ENCODE measurements at places on chromosomes 13 and 19.

DNA sequence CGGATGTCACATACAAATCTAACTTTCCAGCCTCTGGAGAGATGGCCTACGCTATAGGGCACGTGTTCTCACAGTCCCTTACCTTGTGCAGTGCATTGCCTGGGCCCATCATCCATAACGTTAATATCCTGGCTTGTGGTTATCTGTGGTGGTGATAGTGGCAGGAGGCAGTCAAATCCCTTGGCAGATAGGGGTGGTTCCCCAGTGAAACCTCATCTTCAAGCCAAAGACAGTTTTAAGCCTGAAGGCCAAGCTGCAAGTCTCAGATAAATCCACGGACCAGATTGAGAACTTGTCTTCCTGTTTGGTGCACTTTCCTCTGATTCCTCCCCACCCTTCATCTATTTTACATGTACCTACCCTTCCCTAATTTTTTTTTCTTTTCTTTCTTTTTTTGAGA is 4.3 kb upstream of the FBXO17 start:
- no peak for DNase-seq

- DNase-seq = no peak
Measured at GRCh38 chr19:41876847-41877832, at the start of gene CD79A. Gene CD79A, plus strand, starts transcription at chr19:41877279. Its CDS starts 26 bp downstream, at chr19:41877305.

GRCh38 chr13:97631158-97631557 is 197.2 kb downstream of the RAP2A start:
- no peak for DNase-seq

DNA sequence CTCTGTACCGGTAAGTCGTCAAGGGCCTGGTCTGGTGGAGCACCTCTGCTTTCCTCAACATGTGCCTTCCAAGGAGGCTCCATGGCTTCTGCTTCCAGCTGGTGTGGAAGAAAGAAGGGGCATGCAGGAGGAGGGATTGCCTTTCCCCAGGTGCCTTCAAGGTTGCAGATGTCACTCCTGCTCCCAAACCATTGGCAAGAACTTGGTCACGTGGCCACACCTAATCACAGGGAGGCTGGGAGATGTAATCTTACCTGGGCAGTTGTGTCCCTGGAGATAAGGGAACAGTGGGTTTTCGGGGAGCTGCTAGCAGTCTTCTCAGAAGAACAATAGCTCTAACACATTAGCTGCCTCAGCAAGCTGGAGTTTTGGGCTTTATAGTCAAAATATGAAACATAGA is 9.7 kb upstream of the GPR18 start:
- no peak for DNase-seq

DNA sequence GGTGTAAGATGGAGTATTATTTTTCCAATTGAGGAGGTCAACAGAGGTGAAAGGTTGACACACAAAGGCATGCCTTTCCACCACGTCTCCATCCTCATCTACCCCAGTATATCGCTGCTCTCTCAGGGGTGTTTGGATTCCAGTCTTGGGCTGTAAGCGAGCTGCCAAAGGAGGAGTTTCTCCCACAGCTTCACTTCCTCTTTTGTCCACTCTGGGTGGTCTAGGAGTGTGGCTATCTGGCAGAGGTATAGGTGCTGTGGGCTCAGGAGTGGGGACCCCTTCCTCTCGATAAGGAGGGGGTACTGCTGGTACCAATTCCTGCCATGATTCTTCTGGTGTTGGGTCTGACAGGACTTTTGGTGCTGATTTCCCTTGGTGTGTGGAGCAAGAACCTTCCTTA is 39.4 kb downstream of the ZNF846 start:
- DNase-seq = no peak

DNA sequence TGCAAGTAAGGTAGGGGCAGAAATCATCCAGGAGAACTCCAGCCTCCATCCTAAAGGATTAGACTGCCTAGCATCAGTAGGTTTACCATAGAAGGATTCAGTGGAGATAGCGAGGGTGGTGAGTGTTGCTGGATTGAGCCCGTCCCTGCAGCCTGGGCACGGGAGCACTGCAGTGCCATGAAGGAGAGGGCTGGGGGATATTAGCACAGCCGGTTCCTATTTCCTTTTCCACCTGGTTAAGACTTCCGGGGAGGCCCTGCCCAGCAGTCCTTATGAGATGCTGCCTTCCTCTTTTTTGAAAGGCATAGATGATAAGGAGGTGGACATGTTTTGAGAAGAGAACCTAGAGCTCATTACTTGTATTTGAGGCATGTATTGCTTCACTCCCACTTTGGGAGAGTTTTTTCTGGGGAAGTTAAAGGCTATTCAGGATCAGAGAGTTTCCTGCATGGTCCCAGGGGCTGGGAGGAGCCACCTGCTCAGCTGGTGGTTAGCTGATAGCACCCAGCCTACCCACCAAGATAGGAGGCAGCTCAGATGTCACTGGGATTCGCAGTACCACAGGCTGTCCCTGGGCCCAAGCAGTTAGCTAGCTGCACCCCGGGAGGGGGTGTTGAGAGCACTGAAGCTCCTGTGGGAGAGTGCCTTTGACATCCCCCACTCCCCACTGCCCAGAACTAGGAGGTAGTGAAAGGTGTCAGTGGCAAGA is 17.2 kb downstream of the ACTN4 start:
- no peak for DNase-seq

DNA sequence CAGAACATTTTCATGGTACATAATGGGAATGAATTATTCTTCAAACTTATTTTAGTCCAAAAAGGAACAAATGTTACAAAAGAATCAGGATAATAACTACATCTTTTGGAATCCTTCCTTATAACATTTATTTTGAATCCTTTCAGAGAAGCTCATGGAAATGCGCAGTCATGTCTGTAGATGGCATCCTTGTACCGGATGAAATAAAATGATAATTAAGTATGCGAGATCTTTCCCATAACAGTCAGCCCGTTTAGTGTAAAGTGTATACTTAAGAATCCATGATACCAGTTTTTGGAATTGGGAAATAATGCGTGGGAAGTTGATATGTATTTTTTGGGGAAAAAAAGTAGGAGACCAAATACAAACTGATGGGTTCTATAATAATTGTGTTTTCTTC is 418.8 kb downstream of the GPC5 start:
- no peak for DNase-seq

GRCh38 chr19:36573895-36574720 is 1.0 kb upstream of the ZNF529 start:
- no peak for DNase-seq

- no peak for DNase-seq
Measured at GRCh38 chr13:80235967-80236302, 105.0 kb downstream of the SPRY2 start.

- DNase-seq = no peak
Measured at GRCh38 chr13:89936256-89936655, 1411.2 kb upstream of the MIR17HG start.

DNA sequence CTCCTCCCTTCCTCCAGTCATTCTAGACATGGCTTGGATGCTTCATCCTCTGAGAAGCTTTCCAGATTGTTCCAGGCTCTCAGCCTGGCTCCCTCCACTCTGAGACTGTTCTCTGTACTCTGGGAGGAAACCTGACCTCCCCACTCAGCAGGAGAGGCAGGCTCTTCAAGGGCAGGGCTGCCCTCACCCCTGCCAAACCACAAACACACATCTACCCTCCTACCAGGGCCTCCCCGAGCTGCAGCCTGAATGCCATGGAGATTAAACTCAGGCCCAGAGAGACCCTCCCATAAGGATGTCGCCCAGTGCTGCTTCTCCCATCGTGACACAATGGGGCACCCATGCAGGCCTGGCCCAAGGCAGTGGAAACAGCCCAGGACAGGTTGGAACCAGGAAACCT is 16.2 kb downstream of the NUMBL start:
- DNase-seq = no peak

DNA sequence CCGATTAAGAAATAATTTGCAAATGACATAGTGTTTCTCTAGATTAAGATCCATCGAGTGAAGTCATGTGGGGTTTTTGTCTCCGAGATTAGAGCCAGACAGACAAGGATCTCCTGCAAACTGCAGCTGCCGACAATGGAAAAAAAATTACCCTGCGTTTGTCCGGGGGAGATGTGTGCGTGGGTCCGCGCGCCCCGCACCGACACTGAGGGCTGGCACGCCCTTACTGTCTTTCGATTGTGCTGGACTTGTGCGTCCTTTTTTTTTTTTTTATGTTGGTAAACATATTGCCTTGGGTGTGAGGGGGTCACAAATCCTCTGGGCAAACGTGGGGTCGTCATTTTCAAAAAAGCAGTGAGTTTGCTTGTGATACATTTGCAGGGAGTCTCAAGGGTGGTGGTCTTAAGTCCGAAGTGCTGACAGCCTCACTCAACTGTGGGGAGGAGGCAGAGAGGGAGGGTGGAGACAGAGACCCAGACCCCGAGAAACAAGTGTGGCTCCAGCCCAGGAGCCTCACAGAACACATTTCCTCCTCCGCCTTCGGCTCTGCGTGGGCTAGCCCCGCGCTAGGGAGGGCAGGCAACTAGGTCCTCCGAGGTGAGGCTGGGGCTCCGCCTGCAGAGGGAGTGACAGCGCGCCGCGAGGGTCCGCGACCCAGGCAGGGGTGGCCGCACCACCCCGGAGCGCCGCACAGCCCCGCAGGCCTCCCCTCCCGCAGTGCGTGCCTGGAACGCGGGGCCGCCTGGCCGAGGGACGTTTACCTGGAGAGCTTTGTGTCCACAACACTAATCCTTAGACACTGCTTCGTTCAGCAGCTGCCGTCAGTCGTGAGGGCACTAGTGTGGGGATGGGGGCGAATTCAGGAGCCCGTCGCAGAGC is 11.7 kb upstream of the SOX1 start:
- DNase-seq = no peak

DNA sequence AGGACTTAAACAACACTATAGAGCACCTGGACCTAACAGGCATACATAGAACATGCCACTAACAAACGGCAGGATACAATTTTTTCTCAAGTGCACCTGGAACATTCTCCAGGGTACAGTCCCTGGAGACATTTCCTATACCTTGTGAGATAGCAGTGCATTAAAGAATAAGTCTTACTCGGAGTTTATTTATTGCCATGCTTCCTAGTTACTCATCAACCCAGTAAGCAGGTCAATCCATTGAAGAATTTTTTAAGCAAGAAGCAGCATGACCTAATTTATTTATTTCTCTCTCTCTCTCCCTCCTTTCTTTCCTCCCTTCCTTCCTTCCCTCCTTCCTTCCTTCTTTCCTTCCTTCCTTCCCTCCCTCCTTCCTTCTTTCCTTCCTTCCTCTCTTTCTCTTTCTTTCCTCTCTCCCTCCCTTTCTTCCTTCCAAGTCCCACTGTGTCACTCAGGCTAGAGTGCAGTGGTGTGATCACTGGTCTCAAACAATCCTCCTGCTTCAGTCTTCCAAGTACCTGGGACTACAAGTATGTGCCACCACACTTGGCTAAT is 6.6 kb upstream of the TFDP1 start:
- DNase-seq = no peak

DNA sequence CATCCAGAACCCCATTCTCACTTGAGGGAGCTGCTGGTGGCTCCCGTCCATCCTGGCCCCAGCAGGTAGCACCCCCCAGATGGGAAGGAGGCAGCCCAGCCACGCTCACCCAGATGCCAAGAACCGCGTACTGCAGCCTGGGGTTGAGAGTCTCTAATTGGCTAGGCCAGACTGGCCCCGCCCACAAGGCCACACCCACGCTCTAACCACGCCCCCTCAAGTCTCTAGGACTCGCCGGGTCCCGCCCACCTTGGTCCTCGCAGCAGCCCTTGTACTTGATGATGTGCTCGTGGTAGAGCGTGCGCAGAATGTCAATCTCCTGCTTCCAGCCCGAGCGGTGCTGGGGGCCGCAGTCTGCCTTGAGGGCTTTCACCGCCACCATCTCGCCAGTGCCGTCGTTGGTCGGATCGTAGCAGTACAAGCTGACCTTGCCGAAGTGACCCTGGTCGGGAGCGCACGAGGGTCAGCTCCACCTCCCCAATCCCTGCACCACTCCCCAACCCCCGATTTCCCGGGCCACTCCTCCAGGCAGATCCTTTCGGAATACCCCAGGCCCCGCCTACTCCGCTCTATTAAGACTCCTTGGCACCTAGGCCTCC is 14.5 kb upstream of the ICAM3 start:
- DNase-seq = no peak

DNA sequence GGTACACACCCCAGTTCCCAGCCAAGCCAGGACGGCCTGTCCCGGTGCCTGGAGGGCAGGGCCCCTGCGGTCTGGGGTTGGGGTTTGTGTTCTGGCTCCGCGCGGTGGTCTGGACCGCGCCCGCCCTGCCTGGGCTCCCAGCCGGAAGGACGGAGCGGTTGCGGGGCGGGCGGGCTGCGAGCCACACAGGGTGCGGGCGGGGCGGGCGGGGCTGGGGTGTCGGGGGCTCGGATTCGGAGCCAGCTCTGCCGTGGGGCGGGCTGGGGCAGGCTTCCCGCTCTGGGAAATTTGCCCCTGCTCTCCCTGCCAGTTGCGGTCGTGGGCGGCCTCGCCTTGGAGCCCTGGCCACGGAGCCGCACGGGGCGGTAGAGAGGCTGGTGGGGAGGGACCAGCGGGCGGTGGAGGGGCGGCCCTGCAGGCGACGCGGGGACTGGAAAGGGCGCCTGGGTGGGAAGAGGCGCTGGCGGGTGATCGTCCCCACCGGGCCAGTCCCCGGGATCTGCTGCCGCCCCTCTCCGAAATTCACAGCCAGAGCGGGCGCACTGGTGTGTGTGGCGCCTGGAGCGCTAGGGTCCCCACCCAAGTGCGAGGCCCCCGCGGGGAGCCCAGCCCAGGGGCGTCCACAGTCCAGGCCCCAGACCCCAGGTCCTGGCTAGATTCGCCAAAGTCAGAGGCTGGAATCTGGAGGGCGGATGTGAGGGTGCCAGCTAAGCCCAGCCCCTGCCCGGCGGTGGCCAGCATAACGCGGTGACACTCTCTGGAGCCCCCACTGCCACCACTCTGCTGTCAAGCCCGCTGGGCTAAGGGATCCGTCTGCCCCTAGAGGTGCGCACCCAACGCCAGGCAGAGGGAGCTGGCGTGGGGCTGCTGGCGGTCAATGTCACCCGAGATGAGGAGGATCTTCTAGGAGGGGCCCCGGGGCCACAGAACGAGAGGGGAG is 11.0 kb upstream of the ZNF492 start:
- DNase-seq = no peak

DNA sequence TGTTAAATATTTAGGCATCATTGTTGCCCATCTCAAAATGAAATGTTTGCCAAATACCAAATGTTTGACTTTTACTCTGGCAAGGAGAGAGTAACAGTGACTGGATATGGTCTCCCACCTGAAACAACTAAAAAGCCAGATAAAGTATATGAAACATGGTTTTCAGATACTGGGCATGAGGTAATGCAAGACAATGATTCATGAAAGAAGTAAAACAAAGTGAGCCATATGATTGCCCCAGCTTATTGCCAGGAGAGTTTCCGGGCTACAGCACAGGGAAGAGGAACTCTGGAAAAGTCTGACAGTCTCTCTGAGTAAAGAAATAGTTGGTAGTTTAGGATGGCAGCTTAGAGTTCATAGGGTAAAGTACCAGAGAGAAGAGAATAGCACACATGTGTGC is 354.6 kb downstream of the DNAJC15 start:
- no peak for DNase-seq

GRCh38 chr19:16052353-16052752 is 23.9 kb upstream of the TPM4 start:
- no peak for DNase-seq
